T-cell (primary cell): ENCODE measurements at places on chromosomes 4 and X. TPM values are rescaled to one million over a fixed set of nuclear protein-coding genes. Genes with fewer than 3 reads are reported as not detected.

Gene SH2D1A
- 39.4 TPM for total RNA-seq

- H3K4me3 ChIP-seq = no peak overlapping the region
- H3K27me3 ChIP-seq = no peaks in the 10 kb centered on the region
- H3K27ac ChIP-seq = no peak overlapping the region
- no peaks in the 10 kb centered on the region for H3K36me3 ChIP-seq
- H3K4me1 ChIP-seq = no peaks in the 10 kb centered on the region
- DNase-seq = no peak
Observed at GRCh38 chrX:124260845-124261244, 71.6 kb upstream of the TEX13D start.

DNA sequence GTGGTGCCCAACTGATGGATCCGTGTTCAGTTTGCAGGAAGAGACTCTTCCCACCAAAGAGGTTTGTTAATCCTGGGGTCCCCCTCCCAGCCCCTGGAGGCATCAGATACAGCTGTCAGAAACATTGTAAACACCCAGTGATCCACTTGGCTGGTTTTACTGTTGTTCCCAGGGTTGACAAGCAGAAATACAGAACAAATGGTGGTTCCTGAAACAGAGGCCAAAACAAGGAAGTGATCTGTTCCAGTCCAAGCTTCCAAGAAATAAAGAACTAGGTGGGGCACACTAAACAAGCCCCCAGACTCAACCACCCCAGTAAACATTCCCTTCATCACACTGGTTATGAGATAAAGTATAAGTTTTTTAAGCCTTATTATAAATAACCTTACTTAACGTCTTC is 1.4 kb downstream of the TMLHE start:
- DNase-seq = no peak
- H3K27ac ChIP-seq = no peak overlapping the region
- H3K4me1 ChIP-seq = peaks cover 2% of the 10 kb centered on the region

DNA sequence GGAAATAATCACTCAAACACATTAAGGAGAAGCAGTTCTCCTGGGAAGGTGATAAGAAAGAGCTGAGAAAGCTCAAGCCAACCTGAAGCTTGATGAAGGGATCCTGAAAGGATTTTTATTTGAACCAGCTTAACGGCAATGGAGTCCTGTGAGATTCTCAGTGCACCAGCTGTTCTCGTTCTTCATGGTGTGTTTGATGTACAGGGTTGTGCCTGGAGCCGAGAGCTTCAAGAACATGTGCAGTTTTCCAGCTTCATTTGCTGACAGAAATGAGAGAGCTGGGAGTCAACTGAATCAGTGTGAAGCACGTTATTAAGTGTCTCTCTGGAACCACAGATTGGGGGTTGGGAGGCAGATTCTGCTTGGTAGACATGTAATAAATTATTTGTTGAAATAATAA is 115.7 kb downstream of the ANKRD50 start:
- H3K27ac ChIP-seq = no peak overlapping the region
- no peak for DNase-seq
- no peaks in the 10 kb centered on the region for H3K27me3 ChIP-seq
- H3K4me3 ChIP-seq = no peak overlapping the region
- H3K4me1 ChIP-seq = no peaks in the 10 kb centered on the region

Gene BTC
- not detected for total RNA-seq
